NCI-H1048 (cell line): ENCODE measurements at places on chromosomes 2 and 18.

DNA sequence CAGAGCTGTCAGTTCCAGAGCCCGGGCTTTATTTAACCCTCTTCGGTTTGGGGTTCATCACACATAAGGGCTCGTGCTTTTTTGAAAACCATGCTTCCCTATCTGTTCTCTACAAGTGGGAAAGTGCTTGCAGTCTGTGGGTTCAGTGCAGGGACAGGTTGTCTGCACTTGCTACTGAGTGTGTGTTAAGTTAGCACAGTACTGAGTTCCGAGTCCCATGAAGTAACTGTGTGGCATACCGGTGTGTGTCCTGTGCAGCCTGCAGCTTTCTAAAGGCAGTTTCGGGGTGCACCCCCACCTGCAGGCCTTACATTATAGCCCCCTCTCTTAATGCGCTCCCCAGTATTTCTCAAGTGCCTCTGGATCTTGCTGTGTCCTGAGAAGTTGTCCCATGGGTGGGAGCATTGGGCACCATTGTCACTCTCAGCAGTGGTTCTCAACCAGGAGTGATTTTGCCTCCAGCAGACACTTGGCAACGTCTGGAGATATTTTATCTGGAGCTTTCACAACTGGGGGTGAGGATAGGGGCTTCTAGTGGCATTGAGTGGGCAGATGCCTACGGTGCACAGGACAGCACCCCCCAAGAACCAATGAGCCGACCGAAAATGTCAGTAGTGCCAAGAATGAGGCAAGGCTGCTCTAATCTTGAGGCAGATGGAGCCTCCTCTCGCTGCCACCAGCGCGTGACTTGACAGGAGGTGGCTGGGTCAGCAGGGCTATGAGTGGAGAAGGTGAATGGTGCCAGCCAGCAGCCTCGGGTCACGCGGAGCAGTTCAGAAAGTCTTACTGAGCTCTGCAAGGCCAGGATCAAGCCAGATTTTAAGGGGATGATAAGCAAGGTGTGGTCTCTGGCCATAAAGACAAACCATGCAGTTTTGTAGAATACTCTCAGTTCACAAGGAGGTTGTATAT, 152.2 kb downstream of the SMAD7 start:
- DNase-seq: no peak

DNA sequence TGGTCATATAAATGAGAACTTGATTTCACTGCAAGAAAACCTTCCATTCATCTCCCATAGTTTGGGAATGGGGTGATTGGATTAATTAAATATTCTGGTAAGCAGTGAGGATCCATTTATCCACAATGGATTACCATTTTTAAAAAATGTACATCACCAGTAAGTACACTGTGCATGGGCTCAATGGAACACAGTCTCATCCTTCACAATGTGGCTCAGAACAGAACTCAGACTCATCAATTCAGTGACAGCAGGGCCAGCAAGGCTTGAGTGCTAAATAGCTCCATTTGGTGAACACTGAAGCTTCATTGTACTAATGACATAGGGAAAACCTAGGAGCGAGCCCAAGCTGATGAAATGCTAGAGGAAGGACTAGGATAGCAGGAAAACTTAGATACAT, 223.8 kb downstream of the CMPK2 start:
- no peak for DNase-seq

DNA sequence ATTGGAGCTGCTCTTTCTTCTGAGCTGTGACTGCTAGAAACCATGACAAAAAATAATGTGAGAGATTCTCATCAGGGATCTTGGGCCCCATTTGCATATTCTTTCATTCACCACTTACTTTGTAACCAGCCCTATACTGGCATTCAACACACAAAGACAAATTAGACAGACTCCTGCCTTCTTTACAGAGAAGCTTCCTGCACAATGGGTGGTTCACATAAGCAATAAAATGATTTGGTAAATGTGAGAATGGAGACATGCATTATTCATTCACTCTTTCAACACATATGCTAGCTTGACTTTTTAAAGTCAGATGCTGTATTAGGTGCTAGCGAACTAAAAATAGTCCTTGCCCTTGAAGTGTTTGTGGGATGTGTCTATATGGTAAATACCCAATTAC, 174.4 kb downstream of the NCKAP5 start:
- DNase-seq: no peak

- DNase-seq: no peak
These were observed 87.7 kb upstream of the MYO3B start for GRCh38 chr2:170090229-170090628.

GRCh38 chr2:52500561-52500960, 1267.0 kb upstream of the CHAC2 start:
- no peak for DNase-seq

DNA sequence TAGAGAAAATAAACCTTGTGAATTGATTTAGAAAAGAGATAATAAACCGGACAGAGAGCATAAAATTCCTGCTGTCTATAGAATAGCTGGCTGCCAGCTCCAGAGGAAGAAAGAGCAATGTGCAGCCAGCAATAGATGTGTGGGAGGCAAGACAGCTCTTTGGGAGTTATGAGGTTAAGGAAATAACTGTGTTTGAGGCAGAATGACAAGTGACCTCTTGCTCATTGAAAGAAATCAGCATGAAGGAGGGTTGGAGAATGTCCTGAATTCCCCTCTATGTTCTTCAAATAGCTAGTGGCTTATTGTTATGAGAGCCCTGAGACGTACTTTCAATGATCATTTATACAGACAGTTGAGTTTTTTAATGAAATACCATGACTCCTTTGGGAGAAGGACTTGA, 1009.9 kb upstream of the NXPH2 start:
- no peak for DNase-seq

DNA sequence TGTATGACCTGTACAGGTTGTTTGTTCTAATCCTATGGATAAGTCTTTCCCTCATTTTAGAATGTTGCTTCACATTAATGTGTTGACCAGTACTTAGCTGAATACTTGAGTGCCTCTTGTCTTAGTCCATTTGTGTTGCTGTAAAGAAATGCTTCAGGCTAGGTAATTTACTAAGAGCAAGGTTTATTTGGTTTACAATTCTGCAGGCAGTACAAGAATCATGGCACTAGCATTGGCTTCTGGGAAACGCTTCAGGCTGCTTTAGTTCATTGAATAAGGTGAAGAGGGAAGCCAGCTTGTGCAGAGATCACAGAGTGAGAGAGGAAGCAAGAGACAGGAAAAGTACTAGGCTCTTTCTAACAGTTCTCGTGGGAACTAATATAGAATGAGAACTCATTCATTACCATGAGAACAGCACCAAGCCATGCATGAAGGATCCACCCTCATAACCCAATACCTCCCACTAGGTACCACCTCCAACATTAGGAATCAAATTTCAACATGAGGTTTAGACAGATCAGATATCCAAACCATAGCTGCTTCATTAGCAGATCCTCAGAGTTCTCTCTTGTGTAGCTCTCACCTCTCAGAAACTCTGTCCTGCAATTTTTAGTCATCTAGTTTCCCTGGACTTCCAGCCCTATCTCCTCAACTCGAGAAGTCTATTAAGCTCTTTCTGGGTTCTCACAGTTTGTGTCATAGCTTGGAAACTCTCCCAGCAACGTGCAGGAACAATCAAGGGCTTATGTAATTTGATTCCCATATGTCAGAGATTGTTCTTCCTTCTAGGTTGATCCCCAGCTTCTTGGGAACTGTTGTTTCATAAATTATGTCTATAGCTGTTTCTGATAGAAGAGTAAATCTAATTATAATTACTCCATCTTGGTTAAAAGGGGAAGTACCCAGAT, 2082.3 kb upstream of the CELF4 start:
- peak; percentile 19 for DNase-seq

- no peak for DNase-seq
These were observed 107.9 kb downstream of the CABLES1 start for GRCh38 chr18:23243178-23243577.

- no peak for DNase-seq
These were observed 72.5 kb downstream of the ARL6IP6 start for GRCh38 chr2:152790883-152791282.

DNA sequence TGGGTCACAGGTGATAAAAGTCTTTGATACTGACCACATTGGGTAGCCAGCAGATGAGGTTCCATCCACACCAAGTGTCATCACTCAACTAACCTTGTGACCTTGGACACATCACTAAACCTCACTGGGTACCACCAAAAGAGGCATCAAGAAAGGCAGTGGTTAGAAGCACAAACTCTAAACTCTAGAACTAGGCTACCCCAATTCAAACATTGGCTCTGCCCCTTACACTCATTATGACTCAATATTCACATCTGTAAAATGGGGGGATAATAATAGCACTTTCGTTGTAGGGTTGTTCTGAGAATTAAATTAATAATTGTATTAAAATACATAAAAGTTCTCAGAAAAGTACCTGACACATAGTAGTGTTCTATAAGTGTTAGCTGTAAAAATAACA, 15.8 kb upstream of the SMAD7 start:
- no peak for DNase-seq

- no peak for DNase-seq
These were observed 91.1 kb downstream of the TTC32 start for GRCh38 chr2:19810637-19811036.

DNA sequence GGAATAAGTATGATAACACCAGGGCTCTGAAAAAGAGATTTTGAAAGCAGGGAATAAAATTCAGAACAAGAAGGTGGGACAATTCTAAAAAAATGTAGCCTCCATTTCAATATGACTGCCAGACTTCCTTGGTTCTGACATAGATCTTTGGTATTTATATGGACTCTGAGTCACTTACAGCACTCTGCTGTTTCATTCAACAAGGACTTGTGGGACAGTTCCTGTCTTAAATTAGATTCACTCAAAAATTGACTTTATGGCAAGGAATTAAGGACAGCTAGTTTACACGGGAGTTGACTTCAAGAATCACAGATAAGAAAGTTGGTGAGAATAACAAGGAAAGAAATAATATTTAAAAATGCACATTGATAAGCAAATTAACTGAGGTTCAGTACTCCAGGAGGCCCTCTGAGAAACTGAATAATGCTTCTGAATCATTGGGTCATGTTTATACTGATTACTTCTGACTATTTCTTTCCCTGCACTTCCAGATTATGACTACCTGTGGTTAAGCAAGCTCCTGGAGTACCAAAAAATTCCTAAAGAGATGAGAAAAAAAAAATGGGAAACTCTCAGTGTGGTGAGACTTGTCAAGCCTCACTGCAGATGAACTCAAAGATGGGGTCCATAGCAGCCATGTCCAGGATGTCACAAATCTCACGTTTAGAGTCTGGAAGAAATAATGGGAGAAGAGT, 828.3 kb upstream of the PIK3C3 start:
- no peak for DNase-seq

DNA sequence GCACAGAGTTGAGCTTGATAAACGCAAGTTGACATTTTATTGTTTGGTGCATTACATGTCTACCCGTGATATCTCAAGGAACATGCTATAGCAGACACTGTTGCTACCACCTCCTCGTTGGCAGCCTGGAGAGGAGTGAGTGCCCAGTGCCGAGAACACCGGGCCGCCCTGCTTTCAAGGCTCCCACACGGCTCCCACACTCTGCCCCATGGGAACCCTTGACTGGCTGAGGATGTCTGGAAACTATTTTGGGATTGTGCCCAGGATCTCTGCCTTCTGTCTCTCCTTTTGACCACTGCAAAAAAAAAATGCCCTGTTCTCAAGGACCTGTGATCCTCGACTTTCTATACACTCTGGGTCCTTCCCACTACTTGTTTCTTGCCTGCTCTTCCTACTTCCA, 21.1 kb downstream of the TET3 start:
- DNase-seq: no peak

DNA sequence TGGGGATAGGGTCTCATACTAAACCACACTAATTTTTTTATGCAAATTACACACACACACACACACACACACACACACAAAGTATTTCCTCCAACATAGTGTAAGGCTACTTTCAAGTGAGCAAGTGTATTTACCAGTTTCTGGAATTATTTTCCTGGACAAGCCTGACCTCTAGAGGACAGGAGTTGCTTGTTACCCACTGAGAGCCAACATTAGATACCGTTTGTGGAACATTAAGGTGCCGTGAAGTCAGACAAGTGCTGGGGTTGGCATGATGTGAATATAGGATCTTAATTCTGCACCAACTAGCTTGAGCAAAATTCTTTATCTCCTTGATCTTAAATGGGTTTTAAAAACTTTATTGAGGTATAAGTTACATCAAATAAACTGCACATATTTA, 39.3 kb upstream of the SERPINB2 start:
- no peak for DNase-seq

DNA sequence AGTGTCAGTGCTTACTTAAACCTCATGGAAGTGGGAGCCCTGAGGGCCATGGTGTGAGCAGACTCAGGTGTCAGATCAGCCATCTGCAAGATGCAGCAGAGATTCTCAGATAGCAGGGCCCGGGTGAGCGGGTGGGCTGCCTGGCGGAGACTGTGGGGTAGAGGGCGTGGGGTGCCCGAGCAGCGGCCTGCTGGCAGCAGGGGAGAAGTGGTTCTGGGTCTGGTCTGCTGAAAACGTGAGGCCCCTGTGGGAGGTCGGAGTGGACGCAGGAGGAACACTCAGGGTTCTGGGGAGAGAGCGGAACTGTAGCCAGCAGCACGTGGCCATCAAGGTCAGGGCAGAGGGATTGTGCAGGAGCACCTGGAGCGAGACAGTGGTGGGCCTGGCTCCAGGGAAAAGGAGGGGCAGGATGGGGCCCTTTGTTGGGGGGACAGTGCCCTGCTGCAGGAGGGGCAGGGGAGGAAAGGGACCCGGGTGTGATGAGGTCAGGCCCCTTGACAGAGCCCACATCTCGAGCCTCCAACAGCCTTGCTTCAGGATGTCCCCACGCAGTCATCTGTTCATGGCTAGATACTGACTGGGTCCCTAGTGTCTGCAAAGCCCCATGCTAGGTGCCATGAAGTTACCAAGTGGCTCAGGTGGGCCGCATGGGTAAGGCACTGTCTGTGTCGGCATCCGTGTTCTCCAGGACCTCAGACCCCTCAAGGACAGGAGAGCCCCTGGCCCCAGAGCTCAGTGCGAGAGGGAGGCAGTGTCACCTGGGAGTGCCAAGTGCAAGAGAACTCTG, 2.7 kb upstream of the ESPNL start:
- DNase-seq: no peak

DNA sequence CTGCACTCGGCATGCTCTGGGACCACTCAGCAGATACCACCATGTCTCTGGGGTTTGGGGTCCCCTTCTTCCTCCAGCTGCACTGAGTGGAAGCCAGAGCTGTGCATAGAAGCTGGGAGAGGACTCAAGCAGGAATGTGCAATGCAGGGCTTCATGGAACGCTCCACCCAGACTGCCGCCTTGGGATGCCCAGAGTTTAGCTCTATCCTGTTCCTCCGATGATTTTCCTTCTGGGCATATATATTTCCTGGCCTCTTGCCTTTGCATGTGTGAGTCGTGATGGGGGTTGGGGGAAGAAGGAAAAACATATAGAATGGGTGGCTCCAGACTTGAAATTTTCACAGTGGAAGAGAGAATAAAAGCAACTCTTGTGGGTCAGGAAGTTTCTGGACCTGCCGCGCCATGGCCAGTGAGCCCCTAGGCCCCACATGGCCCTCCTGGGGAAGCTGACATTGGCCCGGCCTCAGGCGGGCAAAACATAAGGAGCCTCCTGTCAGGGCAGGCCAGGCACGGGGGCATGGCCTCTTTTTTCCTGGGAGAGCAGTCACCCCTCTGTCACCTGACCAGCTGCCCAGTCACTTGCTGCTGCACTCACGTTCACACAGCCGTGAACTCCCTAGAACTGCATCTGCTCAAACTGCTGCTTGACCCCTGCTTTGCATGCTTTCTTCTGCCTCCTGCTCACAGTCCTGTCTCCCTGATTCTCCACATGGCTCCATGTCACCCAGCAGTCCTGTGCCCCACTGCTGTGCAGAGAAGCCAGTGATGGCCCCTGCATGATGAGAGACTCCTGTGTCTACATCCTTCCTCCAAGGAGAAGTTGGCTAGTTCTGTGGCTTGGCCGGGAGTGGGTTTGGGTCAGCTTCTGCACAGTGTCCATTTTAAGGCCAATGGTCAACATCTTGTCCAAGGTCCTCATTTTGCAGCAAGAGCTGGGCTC, 197.8 kb downstream of the CTIF start:
- no peak for DNase-seq
